ENCODE measurements at places on chromosomes 1 and 21.

DNA sequence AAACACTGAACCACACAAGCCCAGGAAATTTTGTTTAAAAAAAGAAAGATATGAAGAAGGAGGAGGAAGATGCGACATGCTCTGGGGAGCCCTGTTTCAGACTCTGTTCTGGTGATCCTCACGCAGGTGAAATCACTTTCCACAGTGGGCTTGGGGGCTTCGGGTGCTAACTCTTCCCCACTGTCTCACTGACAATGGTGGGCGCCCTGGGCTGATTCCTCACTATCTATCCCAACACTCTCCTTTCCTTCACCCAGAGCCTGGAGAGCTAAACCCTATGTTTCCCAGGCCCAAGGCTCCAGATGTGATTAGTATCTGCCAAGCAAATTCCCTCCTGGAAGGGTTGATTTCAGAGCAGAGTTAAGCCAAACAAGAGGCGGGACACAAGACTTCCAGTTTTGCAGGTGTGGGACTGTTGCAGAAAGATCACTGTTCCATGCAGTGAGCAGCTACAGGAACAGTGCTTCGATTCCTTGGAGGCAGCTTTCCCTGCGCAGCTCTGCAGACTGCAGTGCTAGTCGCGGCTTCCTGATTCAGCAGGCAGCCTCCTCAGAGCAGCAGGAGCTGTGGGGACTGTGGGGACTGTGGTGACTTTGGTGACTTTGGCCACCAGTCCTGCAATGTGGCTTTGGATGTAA is 168.3 kb downstream of the RHOU start:
- no peak for DNase-seq

GRCh38 chr1:236795757-236796667 is 920 bp downstream of the MTR start:
- no peak for DNase-seq

GRCh38 chr21:40284409-40284808 is 417.2 kb downstream of the PCP4 start:
- no peak for DNase-seq

- DNase-seq, result no peak
These were observed 38.1 kb upstream of the PTCH2 start for GRCh38 chr1:44881011-44881632.

GRCh38 chr1:193355178-193355577 is 168.8 kb upstream of the B3GALT2 start:
- no peak for DNase-seq

DNA sequence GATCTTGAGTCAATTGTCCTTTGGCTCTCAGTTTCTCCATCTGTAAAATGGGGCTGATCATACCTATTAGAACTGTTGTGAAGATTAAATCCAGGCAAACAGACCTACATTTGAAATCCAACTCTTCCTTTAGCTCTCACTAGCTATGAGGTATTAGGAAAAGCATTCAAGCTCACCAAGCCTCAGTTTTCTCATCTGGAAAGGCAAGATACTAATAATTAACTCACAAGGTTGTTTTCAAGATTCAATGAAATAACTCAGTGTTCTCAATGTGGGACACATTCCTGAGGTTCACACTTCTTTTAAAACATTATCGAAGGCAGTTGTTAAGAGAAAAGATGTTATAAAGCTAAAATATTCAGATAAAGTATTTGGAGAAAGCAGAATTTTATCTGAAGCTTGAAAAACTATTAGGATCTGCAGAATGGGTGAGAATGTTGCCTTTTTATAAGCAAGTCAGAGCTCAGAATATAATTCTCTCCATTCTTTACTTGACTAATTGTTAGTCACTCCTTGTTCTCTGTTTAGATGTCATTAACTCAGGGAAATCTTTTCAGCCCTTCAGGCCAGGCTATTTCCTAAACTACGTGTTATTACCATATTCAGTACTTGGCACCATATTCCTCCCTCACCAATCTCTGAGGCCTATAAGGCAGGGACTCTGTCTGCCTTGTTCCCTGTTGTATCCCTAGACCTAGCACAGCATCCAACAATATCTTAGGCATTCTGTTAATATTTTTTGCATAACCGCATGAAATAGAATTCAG is 72.0 kb upstream of the VAV3 start:
- no peak for DNase-seq

DNA sequence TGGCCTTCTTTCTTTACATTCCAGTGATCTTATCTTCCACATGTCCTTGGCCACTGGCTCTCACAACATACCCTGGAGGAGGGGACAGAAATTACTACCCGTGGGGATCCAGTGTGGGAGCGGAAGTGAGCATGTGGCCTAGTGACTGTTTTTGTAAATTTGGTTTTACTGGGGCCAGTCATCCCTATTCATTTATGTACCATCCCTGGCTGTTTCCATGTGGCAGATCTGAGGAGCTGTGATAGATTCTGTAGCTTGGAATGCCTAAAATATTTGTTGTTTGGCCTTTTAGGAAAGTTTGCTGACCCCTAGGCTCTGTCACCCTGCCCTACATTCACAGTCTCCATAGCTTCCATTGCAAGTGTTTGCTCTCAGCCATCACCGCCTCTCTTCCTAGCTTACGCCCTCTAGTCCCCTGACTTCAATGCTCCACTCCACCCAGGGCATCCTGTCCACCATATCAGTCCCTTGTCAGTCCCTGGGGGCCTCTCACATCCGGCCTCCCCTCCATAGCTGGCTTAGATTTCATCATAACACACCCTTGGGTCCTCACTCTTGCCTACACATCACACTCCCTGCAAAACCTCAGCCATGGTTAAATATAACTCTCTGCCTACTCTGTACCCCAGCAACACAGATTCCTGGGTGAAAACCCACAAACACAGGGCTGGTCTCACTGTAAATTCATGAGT is 25.8 kb downstream of the DHCR24 start:
- no peak for DNase-seq

- no peak for DNase-seq
These were observed 70.0 kb upstream of the SIM2 start for GRCh38 chr21:36628761-36629460.

- no peak for DNase-seq
These were observed 22.9 kb upstream of the TTLL7 start for GRCh38 chr1:84021822-84022221.

DNA sequence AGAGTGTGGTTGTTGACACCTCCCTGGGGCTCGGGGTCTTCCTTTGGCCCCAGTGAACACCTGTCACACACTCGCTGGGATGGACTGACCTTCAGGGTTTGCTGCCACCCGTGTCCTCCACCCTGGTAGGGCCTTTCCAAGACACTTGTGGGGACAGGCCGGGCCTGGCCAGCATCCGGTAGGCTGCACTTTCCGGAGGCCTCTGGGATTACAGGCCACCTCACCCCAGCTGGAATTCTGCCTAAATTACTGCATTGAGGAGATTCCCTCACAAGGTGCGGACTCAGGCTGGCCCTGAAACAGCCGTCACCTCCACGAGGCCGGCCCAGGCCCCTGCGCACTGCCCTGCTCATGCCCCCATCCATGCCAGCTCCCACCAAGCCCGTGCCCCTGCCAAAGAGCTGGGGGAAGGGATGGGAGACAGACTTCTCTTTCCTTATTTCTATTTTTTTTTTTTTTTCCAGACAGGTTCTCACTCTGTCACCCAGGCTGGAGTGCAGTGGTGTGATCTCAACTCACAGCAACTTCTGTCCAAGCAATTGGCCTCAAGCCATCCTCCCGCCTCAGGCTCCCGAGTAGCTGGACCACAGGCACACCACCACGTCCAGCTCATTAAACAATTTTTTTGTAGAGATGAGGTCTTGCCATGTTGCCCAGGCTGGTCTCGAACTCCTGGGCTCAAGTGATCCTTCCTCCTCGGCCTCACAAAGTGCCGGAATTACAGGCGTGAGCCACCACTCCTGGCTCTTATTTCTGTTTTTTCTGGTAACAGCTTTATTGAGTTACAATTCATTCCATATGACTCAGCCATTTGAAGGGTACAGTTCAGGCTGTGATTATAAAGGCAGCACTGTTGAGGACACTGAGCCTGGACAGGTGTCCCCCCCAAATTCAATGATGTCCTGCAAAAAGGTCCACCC is 11.3 kb downstream of the CSTB start:
- no peak for DNase-seq

GRCh38 chr1:219703368-219703639 is 90.4 kb upstream of the ZC3H11B start:
- DNase-seq, result no peak

GRCh38 chr1:19229828-19230325 is 19.8 kb upstream of the UBR4 start:
- no peak for DNase-seq

GRCh38 chr1:15935056-15935950 is 40.6 kb downstream of the ZBTB17 start:
- DNase-seq, result no peak

- no peak for DNase-seq
These were observed 28.4 kb upstream of the TMEM125 start for GRCh38 chr1:43241413-43241836.

GRCh38 chr21:29230551-29231261 is 68.0 kb upstream of the BACH1 start:
- no peak for DNase-seq

DNA sequence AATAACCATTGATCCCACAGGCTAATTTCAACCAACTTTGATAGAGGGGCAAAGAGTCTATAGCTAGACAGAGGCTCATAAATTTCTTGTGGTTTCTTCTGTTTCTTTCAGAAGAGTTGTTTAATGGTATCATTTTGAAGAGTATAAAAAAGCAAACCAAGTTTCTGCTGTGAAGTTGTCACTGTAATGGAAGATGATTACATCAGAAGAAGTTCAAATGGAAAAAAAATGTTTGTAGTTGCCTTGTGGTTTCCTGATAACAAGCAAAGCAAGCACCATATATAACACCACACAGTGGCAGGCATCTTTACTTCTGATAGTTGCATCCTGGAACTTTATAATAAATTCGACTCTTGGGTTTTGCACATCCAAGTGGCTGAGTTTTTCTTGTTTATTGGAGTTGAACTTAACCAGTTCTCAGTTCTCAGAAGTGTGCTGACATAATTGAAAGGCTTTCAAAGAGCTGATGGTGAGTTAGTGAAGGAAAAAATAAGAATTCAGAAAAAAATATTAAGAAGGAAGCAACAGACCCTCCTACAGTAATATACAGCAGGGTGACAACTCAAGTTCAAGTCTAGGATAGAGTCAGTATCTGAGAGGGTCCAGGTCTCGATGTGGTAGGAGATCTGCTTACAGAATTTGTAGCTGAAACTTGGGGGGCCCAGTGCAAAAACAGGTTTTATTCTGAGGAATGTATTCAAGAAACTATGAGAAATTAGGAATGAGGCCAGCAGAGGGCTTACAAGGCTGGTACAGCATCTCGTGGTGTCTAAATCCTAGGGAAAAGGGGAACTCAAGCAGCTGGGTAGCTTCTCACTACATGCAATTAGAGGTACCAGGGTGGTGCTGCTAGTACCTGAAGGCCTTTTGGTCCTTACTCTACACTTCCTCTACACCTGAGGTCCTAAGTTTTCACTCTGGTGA is 123.5 kb downstream of the CRB1 start:
- no peak for DNase-seq

DNA sequence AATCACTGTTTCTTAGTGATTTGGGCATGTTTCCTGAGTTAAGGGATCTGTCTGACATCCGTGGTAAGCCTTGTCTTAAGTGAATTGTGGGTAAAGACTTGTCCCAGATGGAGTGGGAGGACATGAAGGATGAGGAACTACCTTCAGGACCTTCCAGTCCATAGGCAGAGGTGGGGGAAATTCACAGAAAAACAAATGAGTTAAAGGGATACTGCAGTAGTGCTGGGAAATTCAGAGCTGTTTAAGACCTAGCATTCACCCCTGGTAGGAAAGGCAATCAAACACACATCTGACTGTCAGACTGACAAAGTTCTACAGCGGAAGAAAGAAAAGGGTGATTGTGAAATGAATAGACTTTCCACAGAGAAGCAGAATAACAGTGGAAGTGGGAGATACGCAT is 3.0 kb downstream of the GNAT2 start:
- no peak for DNase-seq

DNA sequence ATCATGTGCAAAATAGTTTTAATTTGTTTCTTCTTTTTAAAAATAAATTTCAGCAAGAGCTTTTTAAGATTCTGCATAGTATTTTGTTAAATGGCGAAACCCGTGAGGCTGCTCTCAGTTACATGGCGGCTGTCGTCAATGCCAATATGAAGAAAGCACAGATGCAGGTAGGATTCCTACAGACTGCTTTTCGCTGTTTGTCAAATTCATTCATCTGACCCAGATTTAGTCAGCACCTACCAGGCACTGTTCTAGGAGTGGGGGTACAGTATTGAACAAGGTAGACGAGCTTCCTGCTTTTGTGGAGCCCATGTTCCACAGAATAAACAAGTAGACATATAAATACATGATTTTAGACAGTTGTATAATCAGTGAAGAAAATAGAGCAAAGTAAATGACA is 78.1 kb upstream of the KIF1B start:
- DNase-seq, result no peak

DNA sequence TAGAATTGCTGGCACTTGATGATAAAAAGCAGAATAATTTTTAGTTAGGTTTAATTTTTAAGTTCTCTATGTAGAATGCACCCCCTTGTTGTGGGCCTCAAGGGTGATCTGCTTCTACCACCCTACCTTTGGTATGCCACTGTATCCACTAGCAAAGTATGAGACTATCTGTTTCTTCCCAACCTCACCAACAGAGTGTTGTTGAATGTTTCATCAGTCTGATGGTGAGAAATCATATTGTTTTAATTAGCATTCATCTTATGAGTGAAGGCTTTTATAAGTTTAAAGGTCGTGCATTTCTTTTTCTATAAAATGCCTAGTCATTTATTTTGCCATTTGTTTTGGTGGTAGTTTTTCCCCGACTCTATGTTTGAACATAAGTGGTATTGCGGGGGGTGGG is 141.0 kb downstream of the MAGI3 start:
- DNase-seq, result no peak

- DNase-seq, result no peak
These were observed 46.4 kb downstream of the DDX20 start for GRCh38 chr1:111802110-111802509.

GRCh38 chr1:234313171-234313570 is 60.1 kb upstream of the COA6 start:
- DNase-seq, result no peak

- DNase-seq, result no peak
These were observed 905.7 kb downstream of the LTN1 start for GRCh38 chr21:28086861-28087581.

GRCh38 chr1:53860967-53861411 is 22.9 kb upstream of the NDC1 start:
- no peak for DNase-seq

- no peak for DNase-seq
These were observed 131.4 kb downstream of the ST6GALNAC5 start for GRCh38 chr1:76998582-76999223.

DNA sequence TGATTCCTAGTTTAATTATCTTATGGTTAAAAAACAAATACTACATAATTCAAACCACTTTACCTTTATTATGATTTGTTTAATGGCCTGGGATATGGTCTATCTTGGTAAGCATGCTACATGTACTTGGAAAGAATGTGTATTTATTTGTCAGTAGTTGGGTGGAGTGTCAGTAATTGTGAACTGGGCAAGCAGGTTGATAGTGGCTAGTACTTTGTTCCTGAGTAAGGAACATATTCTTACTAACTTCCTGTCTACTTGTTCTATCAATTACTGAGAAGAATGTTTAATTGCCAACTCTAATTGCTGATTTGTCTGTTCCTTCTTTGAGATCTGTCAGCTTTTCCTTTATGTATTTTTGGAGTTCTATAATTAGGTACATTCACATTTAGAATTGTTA is 49.2 kb upstream of the ABCG1 start:
- no peak for DNase-seq
